Lung (tissue), 17 donors: ENCODE measurements at places on chromosomes 5 and 9. TPM values are rescaled to one million over a fixed set of nuclear protein-coding genes. Genes with fewer than 3 reads are reported as not detected.
A peak's percentile ranks its signal among the peaks of the same experiment; 100 is the strongest.

DNA sequence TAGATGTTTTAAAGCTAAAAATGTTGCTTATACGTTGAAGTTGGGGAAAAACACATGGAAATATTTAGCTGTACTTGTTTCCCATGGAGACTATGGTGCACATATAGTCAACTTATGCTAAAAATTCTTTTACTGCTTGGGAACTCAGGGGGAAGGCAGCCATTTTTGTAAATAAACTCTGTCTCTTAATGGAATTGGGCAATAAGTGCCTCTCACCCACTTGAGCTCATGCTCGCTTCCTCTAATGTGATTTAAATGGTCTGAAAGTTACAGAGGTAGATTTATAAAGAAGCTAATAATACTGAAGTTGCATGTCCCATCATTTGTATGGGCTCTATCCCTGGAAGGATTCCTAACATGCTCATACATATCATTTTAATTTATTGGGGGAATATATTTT lies 523.8 kb downstream of the RASEF start:
- H3K36me3 ChIP-seq: no peaks in the 10 kb centered on the region
- no peak for DNase-seq
- no peak overlapping the region for H3K4me3 ChIP-seq
- H3K27me3 ChIP-seq: no peaks in the 10 kb centered on the region
- no peaks in the 10 kb centered on the region for H3K4me1 ChIP-seq
- H3K27ac ChIP-seq: no peak overlapping the region

GRCh38 chr9:92602413-92602812 lies 66.6 kb upstream of the ECM2 start:
- H3K27ac ChIP-seq: no peak overlapping the region
- H3K4me3 ChIP-seq: no peak overlapping the region
- peaks cover 16% of the 10 kb centered on the region for H3K4me1 ChIP-seq

DNA sequence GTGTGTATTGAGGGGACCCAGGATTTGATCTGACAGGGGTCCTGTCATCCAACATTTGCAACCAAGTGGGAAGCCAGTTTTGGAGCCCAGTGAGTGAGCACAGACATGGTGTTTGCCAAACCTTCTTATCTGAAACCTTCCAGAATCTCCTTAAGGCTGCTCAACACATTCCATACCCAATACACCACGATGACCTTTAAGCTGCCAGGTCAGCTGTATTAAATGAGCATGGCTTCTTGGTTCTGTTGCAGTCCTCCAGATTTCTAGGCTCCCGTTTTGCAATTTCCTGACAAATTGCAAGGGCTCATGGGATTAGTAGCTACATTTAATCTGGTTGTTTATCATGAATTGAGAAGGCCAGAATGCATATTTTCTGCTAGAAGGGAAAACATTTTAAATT lies 124.2 kb upstream of the ATP10B start:
- H3K4me1 ChIP-seq: no peaks in the 10 kb centered on the region
- no peak for DNase-seq
- H3K4me3 ChIP-seq: no peak overlapping the region
- H3K27ac ChIP-seq: no peak overlapping the region
- H3K27me3 ChIP-seq: no peaks in the 10 kb centered on the region

GRCh38 chr5:141484310-141484640 lies 555 bp upstream of the PCDHGC4 start:
- no peak overlapping the region for H3K27ac ChIP-seq
- peaks cover 3% of the 10 kb centered on the region for H3K4me1 ChIP-seq
- no peak overlapping the region for H3K4me3 ChIP-seq
- no peak for DNase-seq
- peaks cover 13% of the 10 kb centered on the region for H3K36me3 ChIP-seq
- H3K27me3 ChIP-seq: no peaks in the 10 kb centered on the region

- no peaks in the 10 kb centered on the region for H3K27me3 ChIP-seq
- no peak overlapping the region for H3K27ac ChIP-seq
- H3K4me3 ChIP-seq: no peak overlapping the region
- H3K4me1 ChIP-seq: no peaks in the 10 kb centered on the region
Observed at GRCh38 chr5:145218019-145218418, 617.1 kb downstream of the PRELID2 start.

DNA sequence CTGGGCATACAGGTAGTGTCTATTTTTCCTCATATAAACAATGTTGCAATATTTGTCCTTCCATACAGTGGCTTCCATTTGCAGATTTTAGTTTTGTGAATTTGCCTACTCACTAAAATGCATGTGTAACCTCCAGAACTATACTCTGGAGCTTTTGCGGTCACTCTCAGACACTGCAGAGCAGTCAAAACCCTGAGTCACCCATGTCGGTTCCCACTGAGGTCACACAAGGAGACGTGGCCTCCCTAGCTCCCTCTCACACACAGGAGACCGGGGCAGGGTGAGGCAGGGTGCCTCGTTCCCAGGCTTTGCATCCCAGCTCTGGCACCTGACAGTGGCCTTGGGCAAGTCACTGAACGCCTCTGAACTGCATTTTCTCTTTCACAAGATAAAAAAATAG lies 55.5 kb upstream of the ZNF354A start:
- no peak overlapping the region for H3K27ac ChIP-seq
- no peaks in the 10 kb centered on the region for H3K36me3 ChIP-seq
- H3K4me3 ChIP-seq: no peak overlapping the region
- H3K4me1 ChIP-seq: no peaks in the 10 kb centered on the region
- no peaks in the 10 kb centered on the region for H3K27me3 ChIP-seq
- no peak for DNase-seq

GRCh38 chr5:128228521-128228920 lies 145.0 kb downstream of the SLC12A2 start:
- H3K27ac ChIP-seq: no peak overlapping the region
- no peaks in the 10 kb centered on the region for H3K36me3 ChIP-seq
- no peaks in the 10 kb centered on the region for H3K27me3 ChIP-seq
- DNase-seq: peak; percentile 81
- peaks cover 10% of the 10 kb centered on the region for H3K4me1 ChIP-seq

GRCh38 chr5:125375143-125375542 lies 628.7 kb upstream of the ZNF608 start:
- no peak for DNase-seq
- no peaks in the 10 kb centered on the region for H3K27me3 ChIP-seq
- H3K4me1 ChIP-seq: no peaks in the 10 kb centered on the region
- no peaks in the 10 kb centered on the region for H3K36me3 ChIP-seq
- H3K4me3 ChIP-seq: no peak overlapping the region

The TMEM252 gene
- total RNA-seq: not detected

The RABGAP1 gene
- total RNA-seq: 103 TPM

The SCGB3A2 gene
- 4,264 TPM for total RNA-seq

The EQTN gene
- 1.5 TPM for total RNA-seq
